ENCODE measurements at places on chromosomes 6 and 20. TPM values are rescaled to one million over a fixed set of nuclear protein-coding genes. Genes with fewer than 3 reads are reported as not detected.
A peak's percentile ranks its signal among the peaks of the same experiment; 100 is the strongest.

DNA sequence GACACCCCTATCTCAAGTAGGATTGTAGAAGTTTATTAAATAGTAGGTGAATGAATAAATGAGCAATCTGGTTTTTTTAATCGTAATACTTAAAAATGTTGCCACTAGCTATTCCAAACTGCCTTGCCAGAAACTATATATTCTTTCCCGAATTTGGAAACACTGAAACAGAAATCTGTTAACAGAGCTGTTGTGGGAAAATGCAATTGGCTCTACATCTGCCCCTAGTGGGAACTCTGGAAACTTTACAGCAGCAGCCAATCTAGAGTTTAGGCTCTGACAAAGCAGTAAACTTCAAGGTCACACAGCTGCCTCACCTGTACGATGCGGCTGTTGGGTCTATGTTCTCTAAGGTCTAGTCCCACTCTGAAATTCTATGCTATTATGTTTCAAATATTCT lies 41.7 kb downstream of the SYNE1 start:
- no peak overlapping the region for H3K4me3 ChIP-seq
- no peak overlapping the region for H3K27ac ChIP-seq
- H3K36me3 ChIP-seq: no peaks in the 10 kb centered on the region
- H3K27me3 ChIP-seq: no peaks in the 10 kb centered on the region
- no peak for DNase-seq

DNA sequence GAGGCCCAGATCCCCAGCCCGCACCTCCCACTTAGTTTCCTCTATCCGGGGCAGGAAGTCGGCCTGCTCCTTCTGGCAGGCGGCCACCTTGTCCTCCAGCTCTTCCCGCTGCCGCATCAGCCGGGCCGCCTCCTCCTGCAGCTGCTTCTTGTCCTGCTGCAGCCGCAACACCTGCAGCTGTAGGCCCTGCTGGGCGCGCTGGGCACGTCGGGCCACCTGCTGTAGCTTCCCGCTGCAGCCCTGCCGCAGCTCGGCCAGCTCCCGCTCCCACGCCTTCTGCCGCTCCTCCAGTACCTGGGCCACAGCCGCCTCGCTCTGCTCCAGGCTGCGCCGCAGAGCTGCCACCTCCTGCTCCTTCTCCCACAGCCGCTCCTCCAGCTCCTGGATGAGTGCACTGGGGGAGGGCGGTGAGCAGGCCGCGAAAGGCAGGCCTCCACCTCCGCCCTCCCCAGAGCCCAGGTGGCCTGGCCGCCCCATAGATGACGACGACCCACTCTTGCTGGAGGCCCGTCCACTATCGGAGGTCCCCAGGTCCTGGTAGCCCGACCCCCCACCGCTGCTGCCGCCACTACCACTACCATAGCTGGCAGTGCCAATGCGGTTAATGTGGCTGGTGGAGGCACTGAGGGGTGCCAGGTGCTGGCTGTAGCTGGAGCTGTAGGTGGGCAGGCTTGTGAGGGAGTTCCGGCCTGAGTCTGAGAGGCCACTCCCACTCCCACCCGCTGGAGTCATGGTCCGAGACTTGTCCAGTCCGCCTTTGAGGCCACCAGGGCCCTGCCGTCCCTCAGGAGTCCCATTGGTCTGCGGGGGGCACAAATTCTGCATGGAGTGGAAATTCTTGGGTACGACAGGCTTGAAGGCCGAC lies 6.0 kb upstream of the FASTKD5 start:
- H3K27me3 ChIP-seq: no peaks in the 10 kb centered on the region
- H3K4me3 ChIP-seq: peak overlapping the region; percentile 35
- H3K27ac ChIP-seq: no peak overlapping the region
- H3K36me3 ChIP-seq: no peaks in the 10 kb centered on the region
- peaks cover 11% of the 10 kb centered on the region for H3K4me1 ChIP-seq
- DNase-seq: peak; percentile 73

DNA sequence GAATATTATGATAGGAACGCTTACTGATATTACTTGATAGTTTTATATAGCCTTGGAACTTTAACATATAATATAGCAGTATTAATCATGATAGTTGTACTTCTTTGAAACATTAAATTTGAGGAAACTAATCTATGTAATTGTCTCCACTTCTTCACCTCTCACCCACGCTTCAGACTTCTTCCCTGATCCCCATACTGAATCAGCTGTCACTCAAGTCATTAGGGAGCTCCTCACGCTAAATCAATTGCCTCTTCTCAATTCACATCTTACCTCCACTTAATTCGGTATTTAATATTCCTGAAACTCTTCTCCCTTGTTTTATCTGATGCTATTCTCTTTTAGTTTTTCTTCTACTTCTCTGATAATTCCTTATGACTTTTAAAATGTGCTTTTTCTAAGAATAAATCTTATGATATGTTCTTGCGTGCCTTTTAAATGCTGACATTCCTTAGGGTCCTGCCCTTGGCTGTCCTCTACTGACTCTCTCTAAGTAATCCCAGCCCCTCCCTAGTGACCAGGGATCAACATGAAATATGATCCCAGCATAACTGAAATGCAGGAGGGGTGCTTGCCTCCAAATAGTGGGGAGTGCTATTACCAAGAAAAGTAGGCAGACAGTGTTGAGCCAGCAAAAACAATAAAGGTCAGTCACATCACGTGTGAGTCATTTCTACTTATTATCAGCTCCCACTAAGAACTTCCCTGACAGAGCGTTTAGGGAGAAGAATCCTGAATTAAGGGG lies 9.9 kb downstream of the ANKRD66 start:
- no peak for DNase-seq
- no peak overlapping the region for H3K27ac ChIP-seq
- H3K36me3 ChIP-seq: no peaks in the 10 kb centered on the region
- H3K4me3 ChIP-seq: no peak overlapping the region

- peaks cover 30% of the 10 kb centered on the region for H3K4me1 ChIP-seq
- no peak overlapping the region for H3K4me3 ChIP-seq
- no peak for DNase-seq
Measured at GRCh38 chr20:5945963-5946362, 4.4 kb downstream of the TRMT6 start.

GRCh38 chr20:25254986-25255680 lies 7.2 kb downstream of the PYGB start:
- H3K27me3 ChIP-seq: no peaks in the 10 kb centered on the region
- H3K4me3 ChIP-seq: no peak overlapping the region
- H3K27ac ChIP-seq: peak overlapping the region; percentile 99
- peaks cover 74% of the 10 kb centered on the region for H3K4me1 ChIP-seq
- DNase-seq: peak; percentile 72

- H3K4me3 ChIP-seq: no peak overlapping the region
- H3K27ac ChIP-seq: no peak overlapping the region
- peaks cover 19% of the 10 kb centered on the region for H3K4me1 ChIP-seq
- peak; percentile 66 for DNase-seq
- no peaks in the 10 kb centered on the region for H3K27me3 ChIP-seq
Measured at GRCh38 chr6:328136-328670, 35.9 kb downstream of the DUSP22 start.

- H3K4me3 ChIP-seq: no peak overlapping the region
- H3K4me1 ChIP-seq: no peaks in the 10 kb centered on the region
- no peak overlapping the region for H3K27ac ChIP-seq
- no peak for DNase-seq
Measured at GRCh38 chr6:148805777-148806176, 58.9 kb downstream of the UST start.

- peaks cover 4% of the 10 kb centered on the region for H3K4me1 ChIP-seq
- no peaks in the 10 kb centered on the region for H3K36me3 ChIP-seq
- H3K4me3 ChIP-seq: peak overlapping the region; percentile 43
- H3K27ac ChIP-seq: no peak overlapping the region
Measured at GRCh38 chr6:27187231-27188060, 60.1 kb upstream of the PRSS16 start.

PGC gene
- polyA plus RNA-seq: not detected

TMEM244 gene
- not detected for polyA plus RNA-seq

All from heart left ventricle (tissue), 16 donors.